ENCODE measurements at places on chromosomes 2 and 18.

DNA sequence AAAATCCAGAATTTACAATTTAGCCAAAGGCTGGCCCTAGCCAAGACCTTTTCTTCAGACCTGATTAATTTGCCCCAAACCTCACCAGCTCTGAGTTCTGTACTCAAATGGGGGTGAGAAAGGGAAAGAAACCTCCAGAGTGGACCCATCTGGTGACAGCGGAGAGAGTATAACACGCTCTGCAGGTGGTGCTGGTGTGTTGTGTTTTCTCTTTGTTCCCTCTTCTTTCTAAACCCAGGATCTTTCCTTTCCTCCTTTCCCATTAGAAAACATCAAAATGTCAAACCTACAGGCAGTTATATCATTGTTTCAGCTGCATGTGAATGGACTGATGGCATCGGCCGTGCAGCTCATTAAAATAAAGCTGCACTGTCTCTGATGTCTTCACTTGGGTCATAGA lies 253.2 kb upstream of the SP5 start:
- no peak for DNase-seq

GRCh38 chr2:219079417-219079816 lies 18.7 kb upstream of the IHH start:
- no peak for DNase-seq

- DNase-seq, result no peak
Measured at GRCh38 chr2:174688079-174688478, 76.2 kb downstream of the CHRNA1 start.

GRCh38 chr2:150060341-150060740 lies 427.1 kb downstream of the RND3 start:
- DNase-seq, result no peak

GRCh38 chr18:77255426-77256105 lies 5.9 kb downstream of the GALR1 start:
- DNase-seq, result no peak
